Left lobe of liver (tissue), 2 donors: ENCODE measurements at places on chromosomes 3 and 15.
A peak's percentile ranks its signal among the peaks of the same experiment; 100 is the strongest.

DNA sequence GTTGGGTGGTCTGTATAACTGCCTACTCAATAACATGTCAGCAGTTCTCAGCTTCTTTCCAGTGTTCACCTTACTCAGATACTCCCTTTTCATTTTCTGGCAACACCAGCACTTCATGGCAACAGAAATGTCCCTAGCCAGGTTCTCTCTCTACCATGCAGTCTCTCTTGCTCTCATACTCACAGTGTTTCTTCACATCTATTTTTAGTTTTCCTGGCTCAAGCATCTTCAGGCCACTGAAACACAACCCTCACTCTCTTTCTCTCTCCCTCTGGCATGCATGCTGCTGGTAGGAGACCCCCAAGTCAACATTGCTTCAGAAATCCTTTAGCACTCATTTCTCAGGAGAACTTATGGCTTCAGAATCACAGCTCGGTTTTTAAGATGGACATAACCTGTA, at the start of gene CAPN3:
Gene CAPN3 (plus strand): TSS at position 253 of the 400 bp plus-strand sequence. CDS start 305 bp downstream, outside the sequence.
- no peak for DNase-seq

GRCh38 chr3:123447749-123448517, 957 bp downstream of the ADCY5 start:
- no peak for DNase-seq

- DNase-seq, result no peak
Measured at GRCh38 chr3:58281069-58281468, 25.0 kb upstream of the RPP14 start.

- no peak for DNase-seq
Measured at GRCh38 chr3:31550452-31551251, 17.9 kb downstream of the STT3B start.

DNA sequence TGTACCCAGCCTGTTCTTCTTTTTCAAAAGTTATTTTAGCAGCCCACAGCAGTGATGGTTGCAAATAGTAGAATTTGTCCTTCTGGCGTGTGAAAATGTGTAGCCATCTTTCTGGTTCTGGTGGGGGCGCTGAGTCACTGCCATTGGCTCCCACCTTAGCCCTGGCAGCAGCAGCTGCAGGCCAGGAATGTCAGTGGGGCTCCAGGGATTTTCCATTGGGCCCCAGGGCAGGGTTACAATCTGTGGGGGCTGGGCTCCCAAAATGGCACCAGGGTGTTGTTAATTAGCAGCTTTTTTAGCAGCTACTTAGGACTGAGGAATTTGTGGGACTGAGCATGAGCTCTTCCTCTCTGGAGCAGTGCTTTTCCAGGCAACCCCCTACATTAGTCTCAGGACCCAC, 38.9 kb downstream of the TOPAZ1 start:
- no peak for DNase-seq

DNA sequence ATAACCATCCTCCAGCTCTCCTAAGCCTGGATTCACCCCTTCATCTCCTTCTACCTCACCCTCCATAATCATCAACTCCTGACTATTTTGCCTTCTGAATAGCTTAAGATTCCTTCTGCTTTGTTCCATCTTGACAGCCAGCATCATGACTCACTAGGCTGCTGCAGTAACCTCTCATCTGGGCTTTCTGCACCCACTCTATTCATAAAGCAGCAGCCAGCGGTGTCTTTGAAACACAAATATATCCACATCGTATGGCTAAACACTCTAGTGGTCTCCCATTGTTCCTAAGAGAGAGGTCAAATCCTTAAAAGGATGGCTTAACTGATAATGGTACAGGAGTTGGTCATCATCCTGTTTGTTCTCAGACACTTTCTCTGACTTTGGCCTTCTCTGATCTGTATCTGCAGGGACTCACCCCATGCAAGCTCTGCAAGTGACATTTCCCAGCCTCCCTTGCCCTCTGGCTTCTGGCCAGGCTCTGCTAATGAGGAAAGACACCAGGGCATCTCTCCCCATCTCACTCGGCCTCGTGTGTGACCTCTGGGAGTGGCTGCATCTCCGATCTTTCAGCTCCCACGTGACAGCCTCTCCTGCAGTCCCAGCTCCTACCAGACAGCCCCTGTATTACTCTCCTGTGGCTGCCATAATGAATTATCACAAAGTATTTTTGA, 6.2 kb downstream of the GRK7 start:
- DNase-seq, result no peak

DNA sequence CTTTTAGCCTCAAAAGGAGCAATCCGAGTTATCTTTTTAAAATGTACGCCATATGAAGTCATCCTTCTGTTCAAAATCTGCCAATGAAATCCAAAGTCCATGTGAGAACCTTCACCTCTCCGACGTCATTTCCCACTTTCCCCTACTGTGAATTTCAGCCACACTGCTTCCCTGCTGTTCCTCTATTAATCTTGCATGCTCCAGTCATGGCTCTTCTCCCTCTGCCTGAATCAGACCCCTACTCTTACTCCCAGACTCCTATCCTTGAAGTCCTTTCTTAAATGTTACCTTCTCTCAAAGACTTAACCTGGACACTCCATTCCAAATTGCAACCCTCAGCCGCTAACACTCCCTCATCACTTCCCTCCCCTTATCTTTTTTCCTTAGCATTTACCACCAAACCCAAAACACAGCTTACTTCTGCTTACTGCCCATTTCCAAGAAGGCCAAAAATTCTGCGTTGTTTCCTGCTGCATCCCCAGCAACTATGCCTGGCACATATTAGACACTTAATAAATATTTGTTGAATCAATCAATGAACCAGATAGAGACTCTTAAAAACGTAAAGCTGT, 1.2 kb downstream of the NKIRAS1 start:
- peak; percentile 50 for DNase-seq

DNA sequence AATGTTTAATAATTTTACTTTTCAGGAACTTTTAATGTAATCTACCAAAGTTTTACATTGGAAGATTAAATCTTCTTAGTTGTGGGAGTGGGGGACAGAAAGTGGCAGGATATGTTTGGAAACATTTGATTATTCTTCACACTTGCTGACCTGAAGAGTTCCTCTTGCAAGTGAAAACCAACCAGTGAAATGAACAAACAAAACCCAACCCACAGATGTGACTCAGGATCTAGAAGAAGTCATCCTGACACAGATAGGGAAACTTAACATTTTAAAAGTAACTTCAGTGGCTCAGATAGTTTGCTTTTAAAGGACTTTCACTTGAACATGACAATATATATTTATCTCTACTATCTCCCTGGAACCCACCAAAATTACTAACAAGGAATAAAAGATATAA, 55.4 kb downstream of the ASTE1 start:
- no peak for DNase-seq

GRCh38 chr15:54681584-54681983, 515.2 kb downstream of the RSL24D1 start:
- no peak for DNase-seq

GRCh38 chr3:112623717-112624116, 17.2 kb downstream of the CCDC80 start:
- no peak for DNase-seq

- DNase-seq, result no peak
Measured at GRCh38 chr3:100184948-100185570, 70.8 kb upstream of the FILIP1L start.

GRCh38 chr3:171309906-171310359, 150.3 kb downstream of the TNIK start:
- no peak for DNase-seq

GRCh38 chr15:84911879-84912660, 27.6 kb downstream of the SLC28A1 start:
- DNase-seq, result peak; percentile 86

DNA sequence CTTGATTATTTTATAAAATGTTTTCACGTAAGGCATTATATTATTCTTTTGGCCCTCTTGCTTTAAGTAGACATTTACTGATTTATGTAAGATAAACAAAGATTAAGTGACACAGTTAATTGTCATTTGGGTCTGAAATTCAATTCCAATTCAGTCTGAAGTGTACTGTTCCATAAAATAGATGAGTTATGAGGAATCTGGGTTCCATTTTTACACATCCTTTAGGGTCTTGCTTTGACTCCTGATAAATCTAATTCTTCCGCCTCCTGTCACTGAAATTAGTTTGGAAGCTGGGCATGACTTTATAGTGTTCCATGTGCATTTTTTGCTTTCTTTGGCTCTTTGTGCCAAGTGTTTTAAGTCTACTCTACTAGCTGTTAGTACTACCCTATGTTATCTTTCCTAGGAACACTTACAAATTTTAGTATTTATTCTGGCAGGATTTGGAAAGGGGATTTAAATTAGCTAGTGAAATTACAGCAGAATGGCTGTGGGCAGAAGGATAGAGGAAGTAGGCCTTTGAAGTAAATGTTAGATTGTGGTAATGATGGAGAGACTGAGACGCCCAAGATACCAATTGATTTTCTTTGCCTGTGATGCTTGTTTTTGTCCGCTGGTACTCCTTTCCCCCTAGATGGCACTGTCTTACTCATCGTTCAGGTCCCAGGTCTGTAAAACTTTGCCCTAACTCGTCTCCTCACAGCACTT, 14.3 kb downstream of the ARL8B start:
- DNase-seq, result no peak

GRCh38 chr3:94004301-94004910, 24.0 kb downstream of the STX19 start:
- no peak for DNase-seq

DNA sequence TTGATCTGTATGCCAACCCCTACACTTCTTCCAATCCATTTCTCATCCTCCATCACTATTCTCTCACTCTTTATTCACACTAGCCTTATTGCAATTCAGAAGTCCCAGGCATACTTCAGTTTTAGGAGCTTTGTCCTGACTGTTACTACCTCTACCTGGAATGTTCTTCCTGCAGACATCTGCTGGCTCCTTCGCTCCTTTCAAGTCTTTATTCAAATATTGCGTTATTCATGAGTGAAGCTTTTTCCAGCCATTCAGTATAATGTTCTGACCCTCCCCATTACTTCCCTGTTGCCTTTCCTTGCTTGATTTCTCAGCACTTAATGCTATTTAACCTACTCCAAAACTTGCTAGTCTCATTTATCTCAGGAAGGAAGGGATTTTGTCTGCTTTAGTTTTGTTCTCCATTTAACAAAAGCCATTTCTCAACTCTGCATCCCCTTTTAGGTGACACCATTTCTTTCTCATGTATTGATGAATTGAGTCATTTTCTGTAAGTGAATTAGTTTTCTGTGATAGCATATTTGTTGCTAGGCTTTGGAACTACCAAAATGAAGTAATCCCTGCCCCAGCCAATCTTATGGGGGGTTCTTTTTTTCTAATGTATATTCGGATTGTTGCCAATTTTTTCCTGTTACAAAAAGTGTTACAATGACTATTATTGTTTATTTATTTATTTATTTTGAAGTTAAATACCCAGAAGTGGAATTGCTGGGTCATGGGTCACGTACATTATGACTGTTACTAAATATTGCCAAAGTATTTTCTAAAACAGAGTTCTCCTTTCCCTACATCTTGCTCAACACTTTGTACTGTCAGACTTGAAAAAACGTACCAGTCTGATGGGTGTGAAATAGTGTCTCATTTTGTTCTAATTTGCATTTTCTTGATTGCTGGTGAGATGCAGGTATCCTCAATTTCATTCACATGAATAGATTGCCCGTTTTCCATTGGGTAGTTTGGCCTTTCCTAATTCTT, 9.4 kb downstream of the ATP11B start:
- no peak for DNase-seq

DNA sequence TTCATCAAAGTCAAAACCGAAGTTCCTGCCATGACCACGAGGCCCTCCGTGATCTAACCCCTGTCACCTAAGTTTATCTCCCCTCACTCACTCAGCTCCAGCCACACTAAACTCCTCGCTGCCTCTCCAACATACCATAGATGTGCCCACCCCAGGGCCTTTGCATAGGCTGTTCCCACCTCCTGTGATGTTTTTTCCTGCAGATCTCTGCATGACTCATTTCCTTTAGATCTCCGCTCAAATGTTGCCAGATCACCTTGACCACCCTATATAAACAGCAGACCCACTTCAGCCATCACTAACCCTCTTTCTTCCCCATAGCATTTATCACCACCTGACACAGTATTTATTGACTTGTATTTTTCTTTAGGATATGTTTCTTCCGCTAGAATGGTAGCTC, 58.5 kb downstream of the HRH1 start:
- no peak for DNase-seq

GRCh38 chr3:134600685-134601463, 49.9 kb downstream of the KY start:
- DNase-seq, result peak; percentile 61

- no peak for DNase-seq
Measured at GRCh38 chr3:180855364-180855763, 57.1 kb upstream of the FXR1 start.

DNA sequence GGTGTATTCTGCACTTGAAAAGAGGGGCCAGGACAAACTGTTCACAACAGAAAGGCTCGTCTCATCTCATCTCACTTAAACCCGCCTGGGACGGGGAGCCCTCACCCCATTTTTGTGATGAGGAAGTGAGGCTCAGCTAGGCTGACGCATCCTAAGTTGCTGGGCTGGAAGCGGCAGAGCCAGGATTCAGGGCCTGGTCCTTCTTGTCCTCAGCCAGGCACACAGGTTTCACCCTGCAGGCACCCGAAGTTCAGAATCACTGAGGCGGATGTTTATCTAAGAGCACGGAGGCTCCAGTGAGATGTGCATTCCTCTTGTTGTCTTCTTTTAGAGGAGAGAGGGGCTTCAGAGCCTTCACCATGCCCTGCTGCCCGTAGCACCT, 51.1 kb upstream of the PLXNA1 start:
- DNase-seq, result no peak

- no peak for DNase-seq
Measured at GRCh38 chr15:65730549-65731172, 61.4 kb downstream of the DENND4A start.

- no peak for DNase-seq
Measured at GRCh38 chr3:121126033-121126706, 218.2 kb downstream of the STXBP5L start.

DNA sequence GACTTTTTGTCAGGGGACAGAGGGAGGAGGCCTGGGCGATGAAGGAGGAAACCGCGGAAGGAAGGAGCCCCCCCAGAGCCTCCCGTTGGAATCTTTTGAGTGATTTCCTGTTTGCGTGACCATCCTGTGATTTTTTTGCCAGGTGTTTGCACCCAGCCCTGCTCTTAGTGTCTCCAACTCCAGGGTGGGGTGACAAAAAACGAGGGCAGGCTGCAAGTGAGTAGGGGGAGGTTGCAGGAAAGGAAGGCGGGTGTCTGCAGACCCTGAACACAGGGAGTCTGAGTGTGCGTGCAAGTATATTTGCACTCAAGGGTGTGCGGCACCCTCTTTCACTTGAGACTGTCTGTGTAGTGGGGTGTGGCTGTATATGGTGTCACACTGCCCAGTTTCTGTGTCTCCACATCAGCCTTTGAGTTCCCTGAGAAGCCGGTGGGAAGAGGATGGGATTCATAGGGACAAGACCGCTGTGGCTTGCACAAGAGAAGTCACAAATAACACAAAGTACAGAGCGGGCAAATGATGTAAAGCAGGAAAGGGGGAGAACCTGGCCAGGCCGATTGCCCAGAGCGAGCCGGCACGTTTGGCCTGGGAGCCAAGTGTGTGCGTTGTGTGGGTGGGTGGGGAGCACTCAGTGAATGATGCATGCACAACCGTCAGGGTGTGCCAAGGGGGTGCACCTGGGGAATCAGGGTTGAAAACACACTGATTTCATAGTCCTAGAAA, 6.6 kb downstream of the ISLR2 start:
- no peak for DNase-seq
